ENCODE measurements at places on chromosomes 7 and 10.
A peak's percentile ranks its signal among the peaks of the same experiment; 100 is the strongest.

DNA sequence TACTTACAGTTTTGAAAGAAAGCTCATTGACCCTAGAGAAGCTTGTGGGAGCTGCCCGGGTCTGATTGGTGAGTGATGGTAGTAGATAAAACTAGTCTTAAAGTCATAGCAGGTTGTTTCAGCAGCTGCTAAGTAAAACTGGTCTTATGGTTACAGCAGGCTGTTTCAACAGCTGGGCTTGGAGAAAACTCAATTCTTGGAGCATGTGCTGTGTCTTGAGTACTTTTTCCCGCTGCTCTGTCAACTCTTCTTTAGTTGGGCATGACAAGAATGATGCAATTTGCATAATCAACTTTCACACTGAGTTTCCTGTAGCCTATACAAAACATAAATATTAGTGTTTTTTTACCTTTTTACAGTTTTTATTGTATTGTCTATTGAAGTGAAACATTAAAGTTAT, 707.9 kb downstream of the AUTS2 start:
- DNase-seq = no peak

DNA sequence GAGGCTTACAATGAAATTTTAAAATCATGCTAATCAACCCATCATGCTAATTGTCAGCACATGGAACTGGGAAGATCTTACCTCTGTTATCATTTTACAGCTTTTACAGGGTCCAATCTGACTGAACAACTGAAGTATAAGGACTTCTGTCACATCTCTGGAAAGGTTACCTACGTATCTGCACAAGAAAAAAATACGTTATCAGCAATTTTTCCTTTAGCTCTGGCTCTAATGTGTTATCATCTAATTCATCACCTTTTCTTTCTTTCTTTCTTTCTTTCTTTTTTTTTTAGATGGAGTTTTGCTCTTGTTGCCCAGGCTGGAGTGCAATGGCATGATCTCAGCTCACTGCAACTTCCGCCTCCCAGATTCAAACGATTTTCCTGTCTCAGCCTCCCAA, 8.7 kb downstream of the TIAL1 start:
- DNase-seq = no peak

GRCh38 chr10:10872764-10873163, 144.9 kb upstream of the CELF2 start:
- no peak for DNase-seq

GRCh38 chr7:53485354-53485753, 449.9 kb downstream of the POM121L12 start:
- DNase-seq = no peak

DNA sequence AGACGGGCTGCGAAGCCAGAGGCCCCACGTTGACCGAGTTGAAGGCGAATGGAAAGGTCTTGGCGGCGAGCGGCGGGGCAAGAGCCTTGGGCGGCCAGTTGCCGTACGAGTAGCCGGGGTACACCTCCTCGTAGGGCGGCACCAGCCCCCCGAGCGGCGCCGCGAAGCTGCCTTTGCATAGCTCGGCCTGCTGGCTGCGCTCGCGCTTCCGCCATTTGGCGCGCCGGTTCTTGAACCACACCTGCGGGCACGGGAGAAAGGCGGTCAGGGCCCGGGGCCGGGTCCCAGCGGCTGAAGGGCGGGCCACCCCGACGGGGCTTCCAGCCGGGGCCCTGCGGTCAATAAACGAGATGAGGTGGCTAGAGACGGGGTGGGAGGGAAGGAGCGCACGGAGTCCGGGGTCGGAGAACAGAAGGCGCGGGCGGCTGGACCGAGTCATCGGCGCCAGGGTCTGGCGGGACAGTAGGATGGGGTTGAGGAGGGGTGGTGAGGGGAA, 4.8 kb downstream of the ELOVL3 start:
- DNase-seq = peak; percentile 77

DNA sequence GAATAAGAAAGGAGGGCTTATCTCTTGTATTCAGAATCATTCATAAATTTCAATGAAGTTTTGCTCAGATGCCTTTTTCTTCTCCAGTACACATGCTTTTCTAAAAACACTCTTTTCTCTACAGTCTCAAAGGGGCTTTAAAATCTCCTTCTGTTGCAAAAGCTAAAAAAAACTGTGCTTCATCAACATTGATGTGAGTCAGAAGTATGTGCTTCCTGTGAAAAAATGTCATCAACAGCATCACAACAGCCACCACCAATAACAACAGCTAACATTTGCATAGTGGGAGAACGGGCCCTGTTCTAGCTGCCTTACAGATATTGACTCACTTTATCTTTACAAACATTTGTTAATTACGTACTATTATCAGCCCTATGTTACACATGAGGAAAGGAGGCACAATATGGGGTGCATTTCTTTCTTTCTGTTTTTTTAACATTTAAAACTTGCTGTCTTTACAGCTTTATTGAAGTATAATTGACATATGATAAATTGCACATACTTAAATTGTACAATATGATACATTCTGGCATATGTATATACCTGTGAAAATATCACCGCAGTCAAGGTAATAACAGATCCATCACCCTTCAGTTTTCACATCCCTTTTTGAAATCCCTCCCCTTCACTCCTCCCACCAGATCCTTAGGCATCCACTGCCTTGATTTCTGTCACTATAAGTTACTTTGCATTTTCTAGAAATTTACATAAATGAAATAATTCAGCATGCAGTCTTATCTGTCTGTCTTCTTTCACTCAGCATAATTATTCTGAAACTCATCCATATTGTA, 1605.4 kb upstream of the LRRTM3 start:
- DNase-seq = no peak

DNA sequence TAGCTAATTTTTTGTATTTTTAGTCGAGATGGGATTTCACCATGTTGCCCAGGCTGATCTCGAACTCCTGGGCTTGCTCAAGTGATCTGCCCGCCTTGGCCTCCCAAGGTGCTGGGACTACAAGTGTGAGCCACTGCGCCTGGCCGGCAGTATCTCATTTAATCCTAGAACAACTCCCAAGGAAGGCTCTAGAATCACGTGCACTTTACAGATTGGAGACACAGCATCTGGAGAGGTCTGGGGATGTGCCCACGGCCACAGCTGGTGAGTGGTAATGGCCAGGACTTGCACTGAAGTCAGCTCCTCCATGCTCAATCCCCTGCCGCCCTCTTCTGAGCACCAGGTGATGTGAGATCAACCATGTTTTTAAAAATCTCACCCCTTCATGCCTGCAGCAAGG, 43.1 kb downstream of the CARD11 start:
- DNase-seq = no peak

DNA sequence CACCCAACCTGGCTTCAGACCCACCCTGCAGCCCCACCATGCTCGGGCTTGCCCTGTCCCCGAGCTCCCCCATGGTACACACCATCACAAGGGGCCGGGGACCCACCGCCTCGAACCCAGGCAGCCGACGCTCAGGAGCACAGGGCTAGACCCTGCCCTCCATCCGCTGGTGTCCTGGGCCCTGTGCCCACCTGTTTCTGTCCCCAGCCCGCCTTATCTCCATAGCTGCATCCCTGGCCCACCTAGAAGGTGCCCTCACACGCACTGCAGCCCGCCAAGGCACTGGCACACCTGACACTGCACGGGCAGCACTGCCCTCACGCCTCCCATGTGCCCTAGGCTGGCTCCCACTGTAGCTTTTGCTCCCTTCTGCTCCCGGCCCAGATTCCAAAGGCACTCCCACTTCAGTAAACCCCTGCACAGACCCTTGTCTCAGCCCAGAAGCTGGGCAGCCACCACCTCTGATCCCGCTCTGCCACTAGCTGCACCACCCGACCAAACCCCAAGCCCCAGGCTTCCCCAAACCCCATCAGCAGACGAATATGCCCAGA, 17.1 kb downstream of the YKT6 start:
- no peak for DNase-seq

DNA sequence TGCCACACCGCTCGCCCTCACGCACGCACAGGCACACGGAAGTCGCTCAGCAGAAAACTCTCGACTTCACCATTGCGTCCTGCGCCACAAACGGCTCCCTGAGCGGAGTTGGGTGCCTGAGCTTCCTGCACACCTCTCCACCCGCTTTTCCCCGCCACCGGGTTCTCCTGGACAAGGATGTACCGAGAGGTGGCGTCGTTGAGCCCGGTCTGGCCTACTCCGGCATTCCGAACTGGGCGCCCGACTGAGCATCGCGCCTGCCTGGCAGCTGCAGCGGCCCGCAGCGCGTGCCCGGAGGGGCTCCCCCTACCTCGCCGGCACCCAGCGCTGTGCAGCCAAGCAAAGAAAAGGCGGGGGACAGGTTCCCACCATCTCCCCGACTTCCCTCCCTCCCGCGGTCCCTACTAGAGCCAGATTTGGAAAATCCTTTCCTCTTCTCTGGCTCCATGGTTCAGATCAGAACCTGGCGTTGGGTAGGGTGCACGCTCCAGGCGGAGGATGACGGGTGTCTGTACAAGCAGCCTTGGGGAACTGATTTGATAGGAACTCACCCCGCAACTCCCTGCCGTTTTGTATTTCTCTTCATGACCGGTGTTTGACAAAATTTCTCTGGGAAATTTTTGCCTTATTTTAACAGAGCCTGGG, 1.7 kb downstream of the SORCS3 start:
- DNase-seq = peak; percentile 32

DNA sequence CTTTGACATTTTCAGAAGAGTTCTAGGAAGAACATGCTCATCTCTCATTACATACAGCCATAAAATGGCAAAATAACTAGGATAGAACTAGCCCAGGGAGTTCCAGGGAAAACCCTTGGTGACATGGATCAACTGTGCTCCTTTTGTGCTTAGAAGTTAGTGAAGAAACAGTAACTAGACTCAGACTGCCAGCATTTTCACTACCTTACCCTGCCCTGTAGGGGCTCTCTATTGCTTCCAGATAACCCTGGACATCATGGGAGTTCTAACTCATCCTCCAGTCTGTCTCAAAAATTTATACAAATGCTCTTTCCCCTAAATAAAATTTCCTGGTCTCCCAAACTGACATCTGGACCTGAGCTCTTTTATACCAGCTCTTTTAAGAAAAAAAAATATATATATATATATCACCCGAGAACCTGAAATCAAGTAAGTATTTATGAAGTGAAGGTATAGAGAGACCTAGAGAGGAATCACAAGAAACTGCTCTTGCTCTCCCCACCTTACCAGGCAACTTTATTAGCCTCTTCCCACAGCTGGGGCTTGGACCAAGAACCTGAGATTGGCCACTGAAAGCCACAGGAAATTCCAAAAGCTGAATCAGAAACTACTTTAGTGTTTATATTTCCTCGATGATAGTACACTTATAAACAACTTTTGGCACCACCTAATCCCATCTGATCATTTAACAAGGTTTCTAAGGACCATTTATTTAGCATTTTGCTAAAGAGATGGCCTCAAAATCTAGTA, 101.4 kb downstream of the RELN start:
- no peak for DNase-seq

DNA sequence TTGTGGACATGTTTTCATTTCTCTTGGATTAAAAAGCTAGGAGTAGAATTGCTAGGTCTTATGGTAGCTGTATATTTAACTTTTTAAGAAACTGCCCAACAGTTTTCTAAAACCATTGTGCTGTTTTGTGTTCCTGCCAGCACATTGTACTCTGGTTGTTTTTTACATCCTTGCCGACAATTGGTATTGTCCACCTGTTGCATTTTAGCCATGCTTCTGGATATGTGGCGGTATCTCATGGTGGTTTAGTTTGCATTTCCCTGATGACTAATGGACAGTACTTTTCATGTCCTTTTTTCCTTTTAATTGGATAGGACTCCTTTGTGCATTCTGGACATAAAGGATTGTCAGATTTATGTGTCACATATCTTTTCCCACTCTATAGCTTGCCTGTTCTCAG, 45.5 kb downstream of the STK17A start:
- no peak for DNase-seq

DNA sequence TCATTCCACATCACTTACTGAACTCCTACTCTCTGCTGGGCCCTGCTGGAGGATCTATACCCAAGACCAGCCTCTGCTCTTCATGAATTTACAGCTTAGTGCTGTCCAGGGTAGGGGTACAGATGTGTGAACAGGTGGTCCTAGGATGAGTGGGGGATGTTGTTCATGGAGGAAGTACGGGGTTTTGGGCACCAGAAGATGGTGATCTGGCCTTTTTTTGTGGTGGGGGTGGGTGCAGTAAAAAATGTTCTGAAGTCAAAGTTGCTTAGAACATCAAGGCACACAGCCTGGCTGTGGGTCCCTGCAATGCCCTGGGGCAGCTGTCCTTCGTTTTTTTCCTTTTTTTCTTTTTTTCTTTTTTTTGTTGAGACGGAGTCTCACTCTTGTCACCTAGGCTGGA, 34.2 kb upstream of the GNA12 start:
- DNase-seq = no peak

DNA sequence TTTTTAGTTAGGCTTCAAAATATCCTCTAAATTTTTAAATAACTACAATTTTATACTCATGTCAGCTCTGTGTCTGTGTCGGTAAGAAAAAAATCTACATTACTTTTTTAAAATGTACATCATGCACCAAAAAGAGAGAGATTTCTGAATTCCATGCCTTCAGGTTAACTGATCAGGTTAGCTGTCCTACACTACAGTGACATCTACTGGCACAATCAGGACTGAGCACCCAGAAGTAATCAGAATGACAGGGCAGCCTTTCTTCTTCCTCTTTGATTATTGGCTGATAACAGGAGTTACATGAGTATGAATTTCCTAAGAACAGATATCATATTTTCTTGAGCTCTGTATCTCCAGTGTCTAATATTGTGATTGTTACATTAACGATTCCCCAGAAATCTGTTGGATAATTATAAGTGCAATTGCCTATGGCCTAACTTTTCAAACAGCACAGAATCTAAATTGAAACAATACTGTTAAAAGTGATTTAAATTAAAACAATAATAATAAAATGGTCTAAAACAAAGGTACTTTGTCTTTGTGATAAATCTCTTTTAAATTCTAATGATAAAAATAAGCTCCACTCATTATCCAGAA, 41.8 kb upstream of the HYCC1 start:
- DNase-seq = peak; percentile 72

GRCh38 chr10:48523212-48523819, 81.6 kb downstream of the ARHGAP22 start:
- no peak for DNase-seq

DNA sequence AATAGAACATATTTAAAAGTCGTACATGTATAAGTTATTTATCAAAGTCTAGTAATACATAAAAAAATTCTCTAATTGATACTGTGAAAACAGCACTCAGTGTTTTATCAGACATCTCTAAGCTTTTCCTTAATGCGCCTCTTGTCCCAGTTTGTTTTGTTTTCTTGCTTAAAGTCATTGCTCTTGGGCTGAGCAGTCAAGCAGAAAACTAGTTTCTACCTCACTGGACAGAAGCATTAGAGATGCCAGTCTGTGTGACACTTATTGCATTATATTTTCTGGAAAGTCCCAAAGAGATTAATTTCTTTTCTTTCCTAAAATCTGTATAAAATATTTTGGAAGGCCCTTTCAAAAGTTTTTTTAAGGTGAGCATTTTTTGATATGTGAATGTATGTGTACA, 236.2 kb downstream of the PCLO start:
- DNase-seq = no peak
